Activated CD8-positive, alpha-beta memory T cell treated with anti-CD3 and anti-CD28 coated beads, Interleukin-2, amount 50 U/mL, for 4 hours (primary cell): ENCODE measurements at places on chromosomes 16 and 17.

GRCh38 chr16:78474762-78475161 lies 375.3 kb downstream of the WWOX start:
- no peak for DNase-seq

GRCh38 chr17:4004517-4005295 lies 40.5 kb upstream of the ATP2A3 start:
- peak; percentile 59 for DNase-seq

DNA sequence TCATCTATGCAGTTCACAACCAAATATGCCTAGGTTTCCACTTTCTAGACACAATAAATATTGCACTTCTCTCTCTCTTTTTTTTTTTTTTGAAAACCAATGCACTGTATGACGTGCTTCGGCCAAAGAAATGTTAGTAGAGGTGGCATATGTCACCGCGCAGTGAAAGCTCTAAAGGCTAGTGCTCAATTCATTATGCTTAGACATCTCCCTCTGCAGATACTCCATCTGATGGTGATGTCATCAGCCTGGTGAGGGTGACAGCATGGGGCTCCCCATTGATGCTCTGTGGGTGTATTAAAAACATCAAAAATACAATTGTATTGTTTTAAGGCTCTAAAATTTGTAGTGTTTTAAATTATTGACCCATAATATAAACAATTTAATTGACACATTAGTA lies 608.8 kb upstream of the C16orf82 start:
- DNase-seq = no peak

GRCh38 chr16:81505011-81505661 lies 60.5 kb downstream of the CMIP start:
- no peak for DNase-seq

DNA sequence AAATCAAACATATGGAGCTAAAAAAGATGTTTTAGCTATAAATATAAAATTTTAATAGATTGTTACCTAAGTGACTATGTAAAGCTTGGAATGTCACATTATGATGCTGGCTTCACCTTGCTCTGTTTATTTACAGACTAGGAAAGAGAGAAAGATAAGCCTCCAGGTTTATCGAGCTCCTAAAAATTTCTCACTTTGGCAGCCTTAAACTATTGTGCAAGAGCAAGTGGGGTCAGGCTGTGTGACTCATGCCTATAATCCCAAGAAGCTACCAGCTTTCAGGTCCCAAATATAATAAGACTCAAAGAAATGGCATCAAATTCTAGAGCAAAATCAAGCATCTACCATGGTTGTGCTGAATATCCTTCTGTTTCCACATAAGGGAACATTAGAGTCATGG lies 34.3 kb upstream of the PRSS54 start:
- DNase-seq = no peak

DNA sequence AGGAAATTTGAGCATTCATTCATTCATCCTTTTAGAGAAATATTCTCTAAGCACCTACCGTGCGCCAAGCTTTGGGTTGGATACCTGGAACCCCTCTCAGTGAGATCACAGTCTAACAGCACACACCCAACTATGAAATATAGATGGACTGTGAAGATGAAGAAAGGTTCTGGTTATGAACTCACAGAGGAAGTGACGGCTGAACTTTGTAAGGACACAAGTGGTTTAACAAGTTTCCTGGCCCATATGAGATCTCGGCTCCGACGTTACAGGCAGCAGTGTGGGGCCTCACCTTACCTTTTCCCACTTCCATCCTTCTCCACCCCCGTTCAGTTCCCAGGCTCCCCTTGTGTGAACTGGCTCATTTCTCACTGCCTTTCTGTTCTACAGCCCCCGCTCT lies 406.2 kb downstream of the MAF start:
- DNase-seq = no peak

- no peak for DNase-seq
Observed at GRCh38 chr17:30344283-30345088, 10.6 kb upstream of the TMIGD1 start.

GRCh38 chr16:85040685-85041084 lies 13.1 kb downstream of the KIAA0513 start:
- no peak for DNase-seq
